Activated T-helper 1 cell treated with anti-CD3 and anti-CD28 coated beads, Interleukin-2, amount 50 U/mL, for 16 hours (primary cell): ENCODE measurements at places on chromosomes 5 and 9.

DNA sequence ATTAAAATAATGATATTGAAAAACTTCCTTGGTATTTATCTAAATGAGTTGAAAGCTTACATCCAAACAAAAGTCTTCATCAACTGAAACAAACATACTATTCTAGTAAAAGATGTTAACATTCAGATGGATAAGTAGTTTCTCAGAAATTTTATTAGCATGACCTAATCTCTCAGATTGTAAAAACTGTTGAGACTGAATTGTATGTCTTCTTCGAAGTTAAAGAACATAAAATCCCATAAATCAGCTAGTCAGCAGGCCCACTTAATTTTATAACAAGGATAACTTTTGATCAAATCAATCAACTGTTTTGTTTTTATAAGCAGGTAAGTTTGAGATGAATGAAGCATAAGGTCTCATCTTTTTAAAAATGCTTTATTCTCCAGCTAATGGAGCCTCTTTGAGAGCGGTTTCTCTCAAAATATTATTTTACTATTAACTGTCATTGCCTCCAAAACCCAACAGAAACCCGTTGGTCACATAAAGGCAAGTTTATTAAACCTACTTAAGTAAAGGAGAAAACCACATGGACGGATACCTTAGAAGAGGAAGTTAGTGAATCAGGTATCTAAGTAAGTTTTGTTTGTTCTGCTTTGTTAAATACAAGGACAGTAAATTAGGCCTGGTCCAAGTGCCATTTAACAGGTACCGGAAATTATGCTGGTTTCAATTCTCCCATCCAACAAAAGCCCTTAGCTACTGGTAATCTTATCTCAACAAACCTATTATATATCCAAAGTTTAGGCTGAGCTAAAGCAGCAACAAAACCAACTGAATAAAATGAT lies 457.0 kb downstream of the PDE4D start:
- no peak for DNase-seq

DNA sequence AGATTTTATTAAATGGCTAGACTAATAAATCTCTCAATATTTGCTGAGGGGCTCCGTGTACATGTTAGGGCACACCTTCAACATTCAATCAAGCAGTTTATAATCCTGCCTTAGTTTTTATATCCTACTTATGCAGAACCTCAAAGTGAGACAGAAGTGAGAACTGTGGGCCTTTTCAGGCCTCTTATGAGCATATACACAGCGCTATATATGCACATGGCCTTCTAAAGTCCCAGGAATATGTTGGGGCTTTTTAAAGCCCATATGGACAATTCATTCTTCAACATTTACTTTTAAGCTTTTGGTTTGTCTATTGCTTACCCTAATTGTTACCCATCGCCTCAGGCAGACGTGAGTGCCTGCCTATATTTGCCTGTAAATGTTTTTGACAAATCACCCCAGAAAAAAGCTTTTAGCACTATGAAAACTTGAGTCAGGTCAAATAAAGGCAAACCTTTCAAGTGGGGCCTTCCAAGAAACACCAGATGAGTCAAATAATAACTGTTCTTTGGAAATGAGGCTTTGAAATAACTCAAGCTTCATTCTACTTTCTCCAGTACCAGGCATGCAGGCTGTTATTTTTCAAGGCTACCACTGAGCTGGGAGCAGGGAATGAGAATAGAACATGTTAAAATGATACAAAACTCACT lies 58.2 kb downstream of the ESM1 start:
- DNase-seq = no peak

DNA sequence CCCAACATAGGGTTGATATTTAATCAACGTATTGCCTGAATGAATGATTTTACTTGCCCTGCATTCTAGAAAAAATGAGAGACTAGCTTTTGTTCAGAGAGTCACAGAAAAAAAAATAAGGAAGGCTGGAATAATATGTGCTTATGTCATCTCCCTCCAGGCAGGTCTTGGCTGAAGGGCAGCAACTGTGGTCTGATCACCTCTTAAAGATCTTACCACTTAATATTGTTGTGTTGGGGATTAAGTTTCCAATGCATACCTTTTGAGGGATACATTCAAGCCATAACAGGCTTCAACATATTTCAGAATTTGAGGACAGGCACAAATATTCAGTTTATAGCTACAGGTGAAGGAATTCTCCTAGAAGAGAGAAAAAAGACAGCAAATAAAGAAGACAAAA lies 157.3 kb upstream of the S1PR3 start:
- DNase-seq = no peak

DNA sequence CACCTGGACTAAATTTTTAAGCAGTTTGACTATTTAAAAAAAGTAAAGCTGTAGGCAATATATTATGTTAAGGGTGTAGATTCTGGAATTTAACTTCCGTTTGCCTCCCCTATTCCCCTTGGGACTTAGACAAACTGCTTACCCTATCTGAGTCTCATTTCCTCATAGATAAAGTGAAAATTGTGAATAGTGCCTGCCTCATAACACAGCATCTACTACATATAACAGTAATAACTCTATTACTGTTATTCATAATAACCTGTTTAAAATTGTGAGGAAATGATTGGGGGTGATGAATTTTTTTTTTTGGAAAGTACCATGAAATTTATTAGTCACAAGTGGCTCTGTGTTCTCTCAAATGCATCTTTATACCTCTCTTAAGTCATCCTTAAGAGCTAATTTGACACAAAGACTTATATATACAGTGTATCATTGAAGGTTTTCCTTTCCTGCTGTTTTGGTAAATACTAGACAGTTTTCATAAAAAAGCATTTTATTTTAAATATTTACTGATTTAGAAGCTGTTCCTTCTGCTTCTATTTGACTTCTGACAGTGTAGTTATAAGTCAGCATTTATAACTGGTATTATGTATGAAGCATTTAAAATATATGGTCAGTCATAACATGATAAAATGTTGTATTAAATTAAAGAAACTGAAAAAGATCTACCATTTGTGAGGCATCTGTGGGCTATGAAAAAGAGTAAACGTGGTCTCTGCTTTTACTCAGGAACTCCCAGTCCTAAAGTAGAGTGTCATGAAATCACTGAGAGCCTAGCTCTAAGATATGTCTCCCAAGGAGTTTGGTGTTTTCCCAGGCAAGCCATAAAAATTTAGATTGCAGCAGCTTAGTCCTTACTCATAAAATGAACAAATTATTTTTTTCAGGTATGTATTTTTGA lies 46.4 kb downstream of the MCCC2 start:
- DNase-seq = no peak
